Uterus (tissue), 4 donors: ENCODE measurements at places on chromosomes 12 and 14. TPM values are rescaled to one million over a fixed set of nuclear protein-coding genes. Genes with fewer than 3 reads are reported as not detected.

CYP27B1 gene
- total RNA-seq: not detected

WNT1 gene
- not detected for total RNA-seq

NYNRIN gene
- 4.9 TPM for total RNA-seq

PYGL gene
- 44.4 TPM for total RNA-seq

SLC25A29 gene
- 16.2 TPM for total RNA-seq

SERPINA12 gene
- total RNA-seq: not detected

DNA sequence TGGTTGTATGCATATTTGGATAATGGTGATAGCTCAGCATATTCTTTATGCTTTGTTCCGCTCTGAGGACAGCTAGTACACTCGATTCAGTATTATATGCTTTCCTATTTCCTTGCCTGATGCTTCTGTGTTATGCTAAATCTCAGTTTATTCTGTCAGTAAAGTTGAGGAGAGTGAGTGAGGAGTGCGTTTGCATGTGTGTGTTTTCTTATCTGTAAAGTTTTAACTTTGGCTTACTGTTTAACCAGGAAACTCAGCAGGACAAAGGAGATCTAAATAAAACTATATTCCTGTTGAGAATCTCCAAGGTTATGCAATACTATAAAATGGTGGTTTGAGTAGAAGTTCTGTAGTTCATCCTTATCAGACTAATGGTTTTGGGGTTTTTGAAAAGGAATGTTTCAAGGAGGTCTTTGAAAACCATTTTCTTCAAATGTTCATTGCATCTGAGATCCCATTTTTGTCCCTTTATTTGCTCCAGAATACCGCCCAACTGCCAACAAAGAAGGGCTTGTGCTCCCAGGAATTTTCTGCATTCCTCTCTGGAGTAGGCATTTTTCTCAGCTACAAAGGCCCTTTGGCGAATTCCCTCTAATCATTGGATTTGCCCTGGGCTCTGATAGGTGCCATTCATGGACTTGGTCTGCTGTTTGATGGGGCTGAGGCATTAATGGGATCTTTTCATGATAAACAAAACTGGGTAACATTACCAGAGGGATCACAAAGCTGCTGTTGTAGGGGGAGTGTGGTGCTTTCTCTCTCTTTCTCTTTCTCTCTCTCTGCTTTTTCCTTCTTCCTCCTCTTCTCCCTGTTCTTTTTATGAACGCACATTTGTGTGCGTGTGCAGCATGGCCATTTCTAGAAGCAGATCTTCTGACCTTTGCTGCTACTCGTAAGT is 71.7 kb downstream of the HMGA2 start:
- DNase-seq: no peak

DNA sequence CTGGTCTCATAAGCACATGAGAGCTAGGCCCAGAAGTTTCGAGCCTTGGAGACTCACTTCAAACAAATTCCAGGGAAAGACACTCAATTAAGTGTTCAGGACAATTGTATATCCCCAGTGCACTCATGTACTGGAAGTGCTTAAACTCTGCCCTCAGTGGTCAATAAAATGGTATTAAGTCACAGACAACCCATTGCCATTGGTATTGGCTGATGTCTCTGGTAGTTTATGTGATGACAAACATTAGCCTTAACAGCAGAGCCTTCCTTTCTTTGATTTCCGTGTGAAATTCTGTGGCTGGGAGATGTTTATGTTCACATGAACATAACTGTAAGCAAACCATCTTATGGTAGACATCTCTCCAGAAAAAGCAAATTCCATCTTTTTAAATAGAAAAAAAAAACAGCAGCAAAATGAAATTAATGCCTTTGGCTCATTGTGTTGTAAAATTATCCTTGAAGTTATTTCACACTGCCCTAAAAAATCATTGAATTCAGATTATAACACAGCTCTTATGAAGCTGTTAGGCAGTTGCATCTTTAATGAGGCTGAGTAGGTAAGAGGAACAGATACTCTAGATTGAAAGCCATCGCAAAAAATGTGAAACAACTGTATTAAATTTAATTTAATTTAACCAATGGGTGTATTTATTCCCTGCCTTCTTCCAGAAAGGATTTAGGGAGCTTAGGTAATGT is 216.2 kb upstream of the PLEKHG7 start:
- no peak for DNase-seq

GRCh38 chr14:24534286-24534685 is 26.2 kb upstream of the CMA1 start:
- DNase-seq: no peak

- no peak for DNase-seq
Observed at GRCh38 chr12:50571786-50572185, 67.0 kb downstream of the DIP2B start.

DNA sequence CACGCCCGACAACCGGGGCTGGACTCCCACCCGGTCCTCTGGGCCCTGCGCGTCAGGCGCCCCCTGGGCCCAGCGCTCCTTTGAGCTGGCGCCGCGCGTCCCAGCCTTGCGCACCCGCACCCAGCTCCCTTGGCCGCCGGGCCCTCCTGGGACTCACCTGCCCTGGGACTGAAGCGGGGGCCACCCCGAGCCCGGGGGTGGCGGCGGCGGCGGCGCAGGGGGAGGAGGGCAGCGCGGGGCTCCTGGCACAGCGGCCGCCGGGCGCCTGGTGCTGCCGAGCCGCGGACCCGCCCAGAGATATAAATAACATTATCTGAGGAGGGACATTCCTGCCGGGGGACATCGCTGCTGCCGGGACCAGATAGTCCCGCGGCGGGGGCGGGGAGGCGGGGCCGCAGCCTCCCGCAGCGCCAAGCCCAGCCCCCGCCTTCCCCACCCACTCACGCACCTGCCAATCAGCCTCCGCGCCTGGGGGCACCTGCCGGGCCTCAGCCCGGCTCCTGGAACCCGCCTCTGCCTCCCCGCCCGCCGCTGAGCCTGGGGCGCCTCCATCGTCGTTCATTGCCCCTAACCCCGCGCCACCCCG is at the start of gene SPTB:
Gene SPTB, minus strand, starts transcription at position 273 of the 586 bp plus-strand sequence. CDS start 56,813 bp downstream, outside the sequence.
- DNase-seq: peak; percentile 17

- no peak for DNase-seq
Observed at GRCh38 chr14:71363946-71364925, 457.0 kb downstream of the PCNX1 start.

DNA sequence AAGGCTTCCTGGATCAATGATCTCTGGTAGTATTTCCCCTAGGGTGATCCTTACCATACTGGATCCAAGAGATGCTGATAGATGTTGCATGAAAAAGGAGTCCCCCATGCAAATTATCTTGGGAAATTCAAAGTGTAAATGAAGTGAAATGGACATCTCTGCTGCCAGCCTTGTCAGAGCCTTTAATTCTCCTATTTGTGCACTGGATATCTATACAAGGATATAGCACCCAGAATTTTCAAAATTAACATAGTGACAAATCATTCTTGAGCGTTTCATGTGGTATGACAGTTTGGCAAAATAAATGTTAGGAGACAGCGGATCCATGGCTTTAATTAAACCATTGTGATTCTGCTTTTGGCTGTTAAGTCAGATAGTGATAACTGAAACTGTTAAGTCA is 260.9 kb downstream of the KSR2 start:
- no peak for DNase-seq

DNA sequence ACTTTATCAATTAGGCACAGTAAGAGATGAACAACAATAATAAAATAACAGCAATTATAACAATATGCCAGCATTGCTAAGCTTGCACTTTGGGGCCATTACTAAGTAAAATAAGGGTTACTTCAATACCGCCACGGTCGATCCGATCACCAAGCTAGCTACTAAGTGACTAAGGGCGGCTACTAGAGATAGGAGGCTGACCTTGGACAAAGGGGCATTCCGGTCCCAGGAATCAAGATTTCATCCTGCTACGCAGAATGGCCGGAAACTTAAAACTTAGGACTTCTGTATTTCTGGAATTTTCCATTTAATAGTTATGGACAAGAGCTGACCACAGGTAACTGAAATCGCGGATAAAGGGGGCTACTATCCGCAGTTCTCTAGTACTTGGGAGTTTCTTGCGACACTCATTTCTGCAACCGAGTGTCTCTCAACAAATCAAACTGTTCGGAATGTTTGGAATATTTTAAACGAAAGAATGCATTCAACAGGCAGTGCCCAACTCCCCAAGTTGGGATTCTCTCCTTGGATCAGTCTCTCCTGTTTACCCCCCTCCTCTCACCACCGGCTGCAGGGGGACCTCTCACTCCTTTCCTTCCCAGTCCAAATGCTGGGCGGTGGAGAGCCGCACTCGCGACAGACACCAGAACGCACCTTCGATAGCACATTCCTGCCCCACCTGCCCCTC is 650 bp downstream of the HEBP1 start:
- DNase-seq: no peak

DNA sequence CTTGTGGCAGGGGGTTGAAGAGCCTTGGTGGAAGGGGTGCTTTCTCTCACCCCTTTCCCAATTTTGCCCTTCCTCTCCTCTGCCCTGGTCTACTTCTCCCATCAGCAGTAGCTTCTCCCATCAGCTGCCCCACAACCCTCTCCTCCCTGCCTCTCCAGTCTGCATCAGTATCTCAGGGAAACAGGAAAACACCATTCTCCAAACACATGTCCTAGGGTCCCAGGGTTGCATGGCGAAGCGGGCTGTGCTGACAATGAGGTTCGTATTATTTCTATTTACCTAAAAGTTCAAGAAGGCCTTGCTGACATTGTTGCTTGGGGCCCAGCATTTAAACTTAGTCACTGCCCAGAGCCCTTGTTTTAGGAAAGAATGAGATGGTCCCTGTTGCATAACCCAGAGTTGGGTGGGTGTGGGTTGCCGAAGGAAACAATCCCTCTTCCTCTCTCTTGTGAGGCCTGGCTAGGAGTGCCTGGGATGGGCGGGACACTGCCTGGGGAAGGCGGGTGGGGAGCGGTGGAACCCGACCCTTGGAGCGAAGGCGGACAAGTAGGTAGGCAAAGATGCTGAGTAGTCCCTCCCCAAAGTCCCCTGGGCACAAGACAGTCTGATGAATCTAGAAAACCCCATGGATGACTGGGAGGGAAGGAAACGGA is 1.3 kb upstream of the IGFBP6 start:
- peak; percentile 86 for DNase-seq

DNA sequence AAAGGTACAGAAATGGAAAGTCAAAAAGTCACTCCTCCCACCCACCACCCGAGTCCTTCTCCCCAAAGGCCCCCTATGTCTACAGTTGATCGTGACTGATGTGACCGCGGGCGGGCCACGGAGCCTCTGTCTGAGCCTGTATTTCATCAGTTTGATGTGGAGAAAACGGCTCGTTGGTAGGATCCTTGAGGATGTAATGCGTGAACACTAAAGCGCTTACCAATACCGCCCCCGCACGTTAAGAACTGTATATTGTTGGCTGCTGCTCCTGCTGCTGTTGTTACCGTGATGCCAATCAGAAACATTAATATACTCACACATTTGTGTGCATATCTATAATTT is 24.6 kb upstream of the UBC start:
- peak; percentile 66 for DNase-seq

- DNase-seq: no peak
Observed at GRCh38 chr14:99436247-99437180, 44.1 kb downstream of the SETD3 start.

GRCh38 chr12:3568695-3569094 is 77.7 kb downstream of the PRMT8 start:
- no peak for DNase-seq

DNA sequence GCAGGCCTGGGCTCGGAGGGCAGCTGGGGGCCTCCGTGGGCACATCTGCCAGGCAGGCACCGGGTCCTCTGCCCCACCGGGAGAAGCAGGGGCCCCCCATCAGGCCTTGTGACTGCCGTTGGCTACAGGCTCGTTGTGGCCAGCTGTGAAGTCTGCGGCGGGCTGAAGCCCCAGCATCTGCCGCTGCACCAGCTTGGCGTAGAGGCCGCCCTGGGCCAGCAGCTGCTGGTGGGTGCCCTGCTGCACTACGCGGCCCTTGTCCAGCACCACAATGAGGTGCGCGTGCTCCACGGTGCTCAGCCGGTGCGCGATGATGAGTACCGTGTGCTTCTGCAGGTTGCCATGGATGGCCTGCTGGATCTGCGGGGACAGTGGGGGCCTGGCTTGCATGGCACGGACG is 33.9 kb upstream of the VPS37B start:
- DNase-seq: no peak

GRCh38 chr12:120366845-120367232 is 2.1 kb downstream of the MSI1 start:
- no peak for DNase-seq

DNA sequence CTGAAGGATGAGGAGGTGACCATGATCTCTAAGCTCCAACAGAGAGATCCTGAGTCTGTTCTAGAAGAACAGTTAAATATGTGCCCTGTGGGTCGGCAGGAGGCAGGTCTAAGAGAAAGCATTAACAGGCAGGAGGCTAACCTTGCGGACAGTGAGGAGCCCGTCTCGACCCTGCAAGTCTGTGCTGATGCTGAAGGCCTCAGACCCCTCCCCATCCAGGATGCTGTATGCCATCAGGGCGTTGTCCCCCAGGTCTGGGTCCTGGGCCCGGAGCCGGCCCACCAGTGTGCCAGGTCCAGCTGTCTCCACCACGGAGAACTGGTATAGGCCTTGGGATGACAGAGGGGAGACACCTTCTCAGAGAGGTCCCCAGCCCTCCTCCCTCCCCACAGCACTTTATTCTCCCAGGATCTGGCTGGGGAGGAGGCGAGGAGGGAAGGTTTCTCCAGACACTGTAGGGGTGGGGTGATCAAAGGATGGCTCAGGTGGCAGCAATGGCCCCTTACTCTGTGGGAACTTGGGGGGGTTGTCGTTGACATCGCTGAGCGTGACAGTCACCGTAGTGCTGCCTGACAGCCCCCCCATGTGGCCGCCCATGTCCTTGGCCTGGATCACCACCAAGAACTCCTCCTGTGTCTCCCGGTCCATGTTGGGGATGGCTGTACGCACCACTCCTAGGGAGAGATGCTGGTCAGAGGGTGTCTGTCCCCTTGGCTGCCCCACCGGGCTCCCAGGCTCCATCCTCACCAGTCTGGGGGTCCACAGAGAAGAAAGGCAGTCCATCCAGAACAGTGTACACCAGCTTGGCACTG is 3.1 kb downstream of the CDH24 start:
- DNase-seq: no peak

GRCh38 chr12:113418213-113418879 is 3.8 kb upstream of the SDSL start:
- DNase-seq: no peak

DNA sequence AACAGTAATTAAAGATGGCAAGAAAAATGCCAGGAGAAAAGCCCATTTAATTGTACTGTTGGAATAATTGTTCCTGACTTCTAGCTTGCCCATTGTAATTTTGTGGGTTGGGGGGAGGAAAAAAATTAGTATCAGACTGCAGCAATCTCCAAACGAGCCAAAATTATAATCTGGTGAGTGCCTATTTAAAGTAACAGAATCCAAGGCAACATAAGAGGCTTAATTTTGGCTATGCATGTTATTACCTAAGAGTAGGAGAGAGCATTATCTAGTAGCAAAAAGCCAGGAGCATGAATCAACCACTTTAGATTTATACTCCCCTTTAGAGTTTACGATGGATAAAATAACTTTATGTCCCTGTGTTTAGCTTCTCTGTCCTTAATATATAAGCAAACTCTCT is 14.6 kb upstream of the DENND5B start:
- DNase-seq: no peak

GRCh38 chr14:33163109-33163508 is 224.4 kb downstream of the NPAS3 start:
- DNase-seq: no peak

- peak; percentile 88 for DNase-seq
Observed at GRCh38 chr14:105480807-105481801, 5.6 kb upstream of the CRIP1 start.

- DNase-seq: no peak
Observed at GRCh38 chr14:54722791-54723432, 156.0 kb downstream of the SAMD4A start.

GRCh38 chr12:107929436-107929835 is 154.9 kb downstream of the ASCL4 start:
- no peak for DNase-seq
